ENCODE measurements at places on chromosomes 11 and 22. TPM values are rescaled to one million over a fixed set of nuclear protein-coding genes. Genes with fewer than 3 reads are reported as not detected.

The GLYAT gene
- total RNA-seq, result 0.10 TPM

The OR52I1 gene
- total RNA-seq, result not detected

GRCh38 chr11:72041364-72042063, 38.8 kb downstream of the NUMA1 start:
- peak overlapping the region; percentile 81 for H3K27ac ChIP-seq
- no peaks in the 10 kb centered on the region for H3K27me3 ChIP-seq
- peak; percentile 52 for DNase-seq

GRCh38 chr11:12552692-12553091, 121.5 kb upstream of the TEAD1 start:
- H3K27me3 ChIP-seq, result no peaks in the 10 kb centered on the region
- no peak overlapping the region for H3K27ac ChIP-seq
- no peak for DNase-seq
- H3K4me3 ChIP-seq, result no peak overlapping the region
- peaks cover 6% of the 10 kb centered on the region for H3K4me1 ChIP-seq

DNA sequence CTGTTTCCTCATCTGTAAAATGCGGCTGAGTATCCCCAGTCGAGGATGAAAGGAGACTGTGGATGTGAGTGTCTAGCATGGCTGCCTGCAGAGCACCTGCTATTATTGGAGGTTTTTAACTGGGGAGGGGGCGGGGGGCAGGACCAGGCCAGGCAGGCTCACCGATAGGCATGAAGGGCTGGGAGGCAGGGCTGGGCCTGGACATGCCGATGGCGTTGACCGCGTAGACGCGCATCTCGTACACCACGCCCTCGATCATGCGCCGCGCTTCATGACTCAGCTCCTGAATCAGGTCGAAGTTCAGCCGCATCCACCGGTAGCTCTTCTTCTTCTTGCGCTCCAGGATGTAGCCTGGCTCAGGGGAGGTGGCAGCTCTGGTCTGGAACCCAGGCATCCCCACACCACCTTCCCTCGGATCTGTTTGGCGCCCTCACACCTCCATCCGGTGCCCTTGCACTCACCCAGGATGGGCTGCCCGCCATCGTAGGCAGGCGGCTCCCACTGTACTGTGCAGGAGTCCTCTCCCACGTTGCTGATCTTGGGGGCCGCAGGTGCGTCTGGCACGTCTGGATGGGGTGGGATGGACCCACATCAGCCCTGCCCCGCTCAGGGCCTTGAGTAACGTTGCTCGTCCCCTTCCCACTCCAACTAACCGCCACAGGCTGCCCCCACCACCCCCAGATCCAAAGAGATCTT, 15.1 kb downstream of the MYBPC3 start:
- no peaks in the 10 kb centered on the region for H3K4me1 ChIP-seq
- no peak overlapping the region for H3K4me3 ChIP-seq
- no peaks in the 10 kb centered on the region for H3K36me3 ChIP-seq

GRCh38 chr11:101797335-101797734, 117.5 kb upstream of the CEP126 start:
- peaks cover 10% of the 10 kb centered on the region for H3K4me1 ChIP-seq
- no peaks in the 10 kb centered on the region for H3K36me3 ChIP-seq
- DNase-seq, result no peak
- H3K27ac ChIP-seq, result no peak overlapping the region

DNA sequence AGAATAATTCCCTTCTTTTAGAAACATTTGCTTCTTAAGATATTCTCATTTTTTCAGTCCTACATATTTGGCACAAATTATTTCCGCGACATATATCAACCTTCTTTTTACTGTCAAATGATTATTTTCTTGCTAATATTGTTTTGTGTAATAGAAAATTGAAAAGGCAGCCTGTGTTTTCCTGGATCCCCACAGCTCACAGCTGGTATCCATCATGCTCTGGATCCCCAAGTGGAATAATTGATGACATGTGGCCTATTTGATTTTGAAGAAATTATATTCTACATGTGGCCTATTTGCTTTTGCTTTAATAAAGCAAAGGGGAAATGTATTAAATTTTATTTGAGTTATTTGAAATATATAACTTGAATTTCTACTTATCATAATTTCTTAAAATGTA, 199.4 kb upstream of the LUZP2 start:
- no peak overlapping the region for H3K27ac ChIP-seq
- no peaks in the 10 kb centered on the region for H3K36me3 ChIP-seq
- no peak for DNase-seq
- H3K4me1 ChIP-seq, result no peaks in the 10 kb centered on the region
- H3K27me3 ChIP-seq, result no peaks in the 10 kb centered on the region

DNA sequence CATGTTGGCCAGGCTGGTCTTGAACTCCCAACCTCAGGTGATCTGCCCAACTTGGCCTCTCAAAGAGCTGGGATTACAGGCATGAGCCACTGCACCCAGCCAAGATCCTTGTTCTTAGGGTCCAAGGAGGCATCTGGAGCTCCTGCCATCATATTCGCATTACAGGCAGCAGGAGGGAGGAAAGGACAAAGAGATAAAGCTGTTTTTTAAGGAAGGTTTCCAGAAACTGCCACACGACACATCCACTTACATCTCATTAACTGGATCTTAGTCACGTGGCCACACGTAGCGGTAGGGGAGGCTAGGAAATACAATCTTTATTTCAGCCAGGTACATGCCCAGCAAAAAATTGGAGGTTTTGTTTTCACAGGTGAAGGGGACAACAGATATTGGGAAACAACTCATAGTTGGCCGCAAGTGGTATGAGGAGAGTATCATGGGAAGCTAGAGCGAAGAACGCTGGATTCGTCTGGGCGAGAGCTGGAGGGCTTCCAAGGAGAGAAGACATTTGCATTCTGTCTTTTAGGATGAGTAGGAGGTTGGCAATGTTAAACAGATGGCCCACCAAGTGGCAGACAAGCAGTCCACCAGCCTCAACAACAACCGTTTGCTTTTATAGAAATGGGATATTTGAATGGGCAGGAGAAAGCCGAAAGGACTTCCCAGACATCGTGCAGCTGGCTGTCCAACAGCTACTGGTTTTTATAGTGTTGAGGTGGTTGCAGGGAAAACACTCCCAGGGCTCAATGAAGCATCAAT, 39.2 kb upstream of the DMC1 start:
- no peak for DNase-seq
- H3K27me3 ChIP-seq, result no peaks in the 10 kb centered on the region
- no peak overlapping the region for H3K27ac ChIP-seq
- no peaks in the 10 kb centered on the region for H3K36me3 ChIP-seq

DNA sequence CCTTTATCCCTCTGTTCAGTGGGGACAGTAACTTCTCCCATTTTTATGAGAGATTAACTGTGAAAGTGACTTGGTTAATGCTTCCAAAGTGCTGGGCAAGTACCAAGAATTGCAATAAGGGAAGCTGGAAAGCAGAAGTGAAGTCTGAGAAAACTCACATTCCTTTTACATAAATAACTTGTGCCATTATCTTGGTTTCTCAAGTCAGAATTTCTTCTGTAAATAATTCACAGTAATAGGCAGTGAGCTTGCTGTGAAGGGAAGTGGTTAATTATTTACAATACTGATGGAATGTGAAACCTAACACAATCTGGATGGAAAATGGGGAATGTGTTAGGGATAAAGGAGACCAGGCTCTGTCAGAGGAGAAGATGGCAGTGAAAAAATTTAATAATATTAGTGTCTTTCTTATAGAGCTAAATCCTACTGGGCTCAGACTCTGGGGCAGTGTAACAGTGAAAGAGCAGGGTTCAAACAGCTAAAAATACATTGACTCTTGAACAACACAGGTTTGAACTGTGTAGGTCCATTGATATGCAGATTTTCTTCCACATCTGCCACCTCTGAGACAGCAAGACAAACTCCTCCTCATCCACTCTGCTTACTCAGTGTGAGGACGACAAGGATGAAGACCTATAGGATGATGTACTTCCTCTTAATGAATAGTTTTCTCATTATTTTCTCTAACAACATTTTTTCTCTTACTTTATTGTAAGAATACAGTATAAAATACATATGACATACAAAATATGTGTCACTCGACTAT, 251.5 kb upstream of the ISX start:
- H3K27me3 ChIP-seq, result no peaks in the 10 kb centered on the region
- H3K4me3 ChIP-seq, result no peak overlapping the region
- peaks cover 8% of the 10 kb centered on the region for H3K4me1 ChIP-seq
- no peak overlapping the region for H3K27ac ChIP-seq
- DNase-seq, result no peak
- H3K36me3 ChIP-seq, result 0 out of 2 replicates have a peak, but pooled peaks cover 4% of the 10 kb centered on the region
